ENCODE measurements at places on chromosomes 11 and 22.

DNA sequence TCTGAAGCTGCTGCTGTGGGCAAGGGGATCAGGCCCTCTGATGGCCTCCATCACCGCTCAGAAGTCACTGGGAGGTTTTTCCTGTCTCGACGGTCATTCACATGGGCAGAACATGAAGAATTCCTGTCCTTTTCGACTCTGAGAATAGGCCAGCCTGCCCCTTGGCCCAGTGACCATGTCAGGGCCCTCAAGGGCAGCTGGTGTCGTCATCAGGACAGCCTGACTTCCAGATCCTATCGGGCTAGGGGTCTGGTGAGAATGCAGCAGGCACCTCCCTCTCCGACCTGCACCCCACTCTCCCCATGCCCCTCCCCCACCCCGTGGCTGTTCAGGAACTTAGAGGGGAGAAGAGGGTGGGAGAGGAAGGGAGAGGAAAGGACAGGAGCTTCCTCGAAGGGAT, 3.6 kb downstream of the TP53I11 start:
- no peak for DNase-seq

DNA sequence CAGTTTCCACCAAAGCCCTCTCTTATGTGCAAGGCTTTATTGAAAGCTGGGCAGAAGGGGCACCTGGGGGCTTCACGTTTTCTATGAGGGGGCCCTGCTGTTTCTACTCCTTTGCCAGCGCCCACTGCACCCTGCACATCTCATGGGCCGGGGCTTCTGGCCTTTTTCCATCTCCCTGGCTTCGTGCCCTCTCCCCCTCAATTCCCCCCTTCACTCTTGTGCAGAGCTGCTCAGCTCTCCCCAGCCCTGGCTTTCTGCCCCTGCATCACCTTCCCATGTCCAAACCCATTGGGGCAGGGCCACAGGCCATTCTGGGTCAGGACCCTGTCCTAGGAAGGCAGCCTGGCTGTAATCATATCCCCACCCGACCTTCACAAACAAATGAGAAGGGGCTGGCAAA, 36.5 kb downstream of the MCM5 start:
- no peak for DNase-seq

GRCh38 chr11:27303903-27304302, 59.1 kb downstream of the CCDC34 start:
- no peak for DNase-seq

GRCh38 chr11:21514316-21514715, 678.6 kb upstream of the ANO5 start:
- DNase-seq, result no peak

DNA sequence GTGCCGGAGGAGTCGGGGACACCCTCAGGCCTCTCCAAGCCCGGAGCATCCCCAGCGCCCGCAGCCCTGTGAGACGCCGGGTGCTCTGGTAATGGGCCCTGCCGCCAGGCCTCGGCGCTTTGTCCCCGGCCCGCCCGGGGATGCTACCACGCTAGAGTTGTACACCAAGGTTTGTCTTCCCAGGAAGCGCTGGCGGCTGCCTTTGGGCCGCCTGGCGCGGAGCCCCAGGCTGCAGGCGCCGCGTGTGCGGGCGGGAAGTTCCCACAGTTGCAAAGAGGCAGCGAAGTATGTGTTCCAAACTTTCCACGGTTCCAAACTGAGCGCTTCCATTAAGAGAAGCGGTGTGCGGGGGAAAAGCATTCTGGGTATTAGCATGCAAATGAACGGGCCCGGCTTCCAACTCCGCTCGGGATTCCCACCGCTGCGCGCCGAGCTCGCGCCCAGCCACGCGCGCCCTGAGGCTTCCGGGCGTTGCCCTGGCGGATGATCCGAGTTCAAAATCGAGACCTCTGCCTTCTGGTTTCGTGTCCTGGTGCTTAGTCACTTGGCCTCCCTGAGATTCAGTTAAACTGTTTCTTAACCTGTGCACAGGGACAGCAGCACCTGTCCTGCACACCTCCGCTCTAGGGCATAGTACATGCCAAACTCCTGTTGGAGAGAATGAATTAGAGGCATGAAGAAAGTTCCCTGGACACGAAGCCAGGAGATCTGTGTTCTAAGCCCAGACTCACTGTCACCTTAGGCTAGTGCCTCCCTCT, 1.3 kb upstream of the PATZ1 start:
- DNase-seq, result no peak

GRCh38 chr11:12077535-12078280, 32.7 kb upstream of the MICAL2 start:
- no peak for DNase-seq

- DNase-seq, result no peak
Measured at GRCh38 chr11:44593251-44593650, 27.8 kb downstream of the CD82 start.
